ENCODE measurements at places on chromosomes 1 and 21. TPM values are rescaled to one million over a fixed set of nuclear protein-coding genes. Genes with fewer than 3 reads are reported as not detected.

DNA sequence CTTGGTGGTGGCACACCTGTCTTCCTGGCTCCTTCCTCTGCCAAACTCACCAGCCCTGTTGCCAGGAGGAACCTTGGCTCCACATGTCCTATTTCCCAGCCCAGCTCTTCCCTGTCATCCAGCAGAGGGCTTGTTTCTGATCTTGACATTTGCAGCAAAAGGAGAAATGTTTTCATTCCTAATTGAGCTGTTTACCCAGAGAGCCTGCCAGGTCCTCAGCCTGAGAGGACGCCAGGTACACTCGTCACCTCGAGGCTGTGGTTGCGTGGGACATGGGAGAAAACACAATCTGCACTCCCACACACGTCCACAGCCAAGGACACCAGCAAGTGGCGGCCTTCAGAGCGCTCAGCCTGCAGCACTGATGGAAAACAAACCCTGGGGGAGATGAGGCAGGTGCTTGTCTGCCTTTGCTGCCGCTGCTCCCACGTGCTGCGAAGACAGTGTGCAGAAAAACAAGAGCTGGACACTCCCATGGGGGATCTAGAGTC lies 132.8 kb upstream of the CD34 start:
- DNase-seq, result no peak

GRCh38 chr1:221174330-221174993 lies 295.2 kb downstream of the HLX start:
- no peak for DNase-seq

DNA sequence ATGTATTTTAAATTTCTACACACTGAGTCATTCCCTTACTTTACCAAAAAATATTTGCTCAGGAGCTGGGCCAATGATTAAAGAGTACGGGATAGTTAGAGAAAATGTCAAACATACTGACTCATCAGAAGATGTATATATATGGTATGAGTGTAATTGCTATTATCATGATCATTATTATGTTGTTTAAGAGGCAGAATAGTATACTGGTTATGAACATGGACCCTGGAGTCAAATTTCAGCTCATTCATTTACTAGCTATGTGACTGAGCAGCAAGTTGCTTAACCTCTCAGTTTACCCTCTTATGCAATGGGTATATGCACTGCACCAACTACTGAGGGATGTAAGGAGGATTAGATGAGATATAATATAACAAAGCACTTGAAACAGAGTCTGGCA lies 41.2 kb upstream of the USH2A start:
- DNase-seq, result peak; percentile 83

DNA sequence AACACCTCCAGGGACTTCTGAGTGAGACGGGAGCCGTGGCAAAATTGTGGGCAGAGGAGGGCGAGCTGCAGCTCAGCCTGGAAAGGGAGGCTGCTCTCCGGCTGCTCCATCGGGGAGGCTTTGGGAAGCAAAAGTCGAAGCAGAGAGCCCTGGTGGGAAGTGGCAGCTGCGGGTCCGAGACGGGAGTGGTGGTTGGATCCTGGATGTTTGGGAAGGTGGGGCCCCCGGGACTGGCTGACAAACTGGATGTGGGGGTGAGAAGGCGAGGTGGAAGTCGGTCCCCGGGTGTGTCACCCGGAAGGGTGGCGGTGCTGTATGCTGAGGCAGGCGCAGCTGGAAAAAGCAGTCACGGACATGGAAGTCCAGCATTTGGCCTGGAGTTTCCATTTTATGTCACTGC lies 52.1 kb downstream of the KCNAB2 start:
- no peak for DNase-seq

The ERG gene
- 0.26 TPM for polyA plus RNA-seq
